ENCODE measurements at places on chromosomes 2 and 18. TPM values are rescaled to one million over a fixed set of nuclear protein-coding genes. Genes with fewer than 3 reads are reported as not detected.
A peak's percentile ranks its signal among the peaks of the same experiment; 100 is the strongest.

Gene SP110
- total RNA-seq, result 6.0 TPM

Gene CFC1
- not detected for total RNA-seq

Gene METTL4
- total RNA-seq, result 2.0 TPM

Gene VAMP5
- 31.7 TPM for total RNA-seq

Gene REEP1
- total RNA-seq, result 0.50 TPM

Gene RIT2
- not detected for total RNA-seq

Gene SLC5A7
- total RNA-seq, result not detected

Gene ATP6V1B1
- not detected for total RNA-seq

Gene TGFA
- total RNA-seq, result 5.0 TPM

Gene NT5C1B
- total RNA-seq, result not detected

Gene OXER1
- total RNA-seq, result 29.7 TPM

DNA sequence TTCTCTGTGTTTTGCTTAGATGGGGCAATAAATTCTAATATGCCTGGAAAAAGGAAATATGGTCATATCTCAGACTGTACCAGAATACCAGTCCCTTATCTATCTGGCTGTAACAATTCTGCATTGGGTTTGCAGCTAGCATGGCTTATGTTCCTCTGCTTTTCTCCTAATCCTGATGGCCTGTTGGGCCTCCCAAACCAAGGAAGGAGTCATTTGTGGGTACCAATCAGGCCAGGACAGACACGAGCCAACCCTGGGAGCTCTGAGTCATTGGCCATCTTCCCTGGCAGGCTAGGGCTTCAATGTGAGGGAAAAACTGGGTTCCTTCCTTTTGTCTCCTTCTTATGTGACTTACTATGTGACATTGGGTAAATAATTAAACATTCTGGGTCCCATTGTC is 12.0 kb downstream of the SMARCAL1 start:
- DNase-seq, result no peak

DNA sequence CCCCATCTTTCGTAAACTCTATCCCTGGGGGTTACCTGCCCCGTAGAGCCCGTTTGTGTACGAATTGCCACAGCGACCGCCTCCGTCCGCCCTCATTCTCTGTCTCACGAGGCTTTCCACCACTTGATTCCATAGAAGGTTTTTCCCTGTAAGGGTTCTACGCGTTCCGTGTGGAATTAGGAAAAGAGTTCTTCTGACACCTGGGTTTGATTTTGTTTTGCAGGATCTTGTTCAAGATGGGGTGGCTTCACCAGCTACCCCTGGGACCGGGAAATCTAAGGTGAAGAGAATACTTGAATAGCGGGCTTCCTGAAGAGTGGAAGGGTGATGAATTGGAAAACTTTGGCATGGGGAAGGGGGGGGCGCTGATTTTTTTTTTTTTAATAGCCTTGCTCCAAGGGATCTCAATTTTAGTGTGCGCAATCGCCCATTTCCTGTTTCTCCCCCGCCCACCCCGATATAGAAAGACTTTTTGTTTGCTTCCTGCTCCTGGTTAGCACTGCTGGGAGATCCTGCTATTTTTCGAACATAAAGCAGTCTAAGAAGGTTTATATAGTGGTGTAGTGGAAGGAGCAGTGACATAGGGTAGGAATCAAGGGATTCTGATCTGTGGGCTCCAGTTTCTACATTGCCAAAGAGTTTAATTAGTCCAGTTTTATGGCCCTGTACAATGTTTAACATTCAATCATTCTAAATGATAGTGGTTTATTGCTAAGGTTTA is 564 bp downstream of the GCC2 start:
- DNase-seq, result no peak

DNA sequence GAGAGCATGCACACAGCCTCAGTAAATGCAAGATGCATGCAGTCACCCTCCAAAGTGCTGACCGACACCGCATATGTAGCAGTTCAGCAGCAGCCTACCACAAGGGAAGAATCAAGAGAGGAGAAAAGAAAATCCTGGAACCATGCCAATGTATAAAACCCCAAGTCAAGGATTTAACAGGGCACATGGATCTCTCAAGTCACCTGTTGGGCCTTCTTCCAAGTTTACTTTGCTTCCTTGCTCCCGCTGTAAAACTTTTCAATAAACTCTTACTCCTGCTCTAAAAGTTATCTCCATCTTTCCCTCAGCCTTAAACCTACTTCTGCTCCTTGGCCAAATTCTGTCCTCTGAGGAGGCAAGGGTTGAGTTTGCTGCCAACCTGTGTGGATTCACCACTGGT is 147.8 kb upstream of the MAP2 start:
- no peak for DNase-seq

GRCh38 chr18:77206676-77207374 is 42.8 kb upstream of the GALR1 start:
- no peak for DNase-seq

- DNase-seq, result no peak
These were observed 28.6 kb downstream of the MIB1 start for GRCh38 chr18:21769206-21769605.

DNA sequence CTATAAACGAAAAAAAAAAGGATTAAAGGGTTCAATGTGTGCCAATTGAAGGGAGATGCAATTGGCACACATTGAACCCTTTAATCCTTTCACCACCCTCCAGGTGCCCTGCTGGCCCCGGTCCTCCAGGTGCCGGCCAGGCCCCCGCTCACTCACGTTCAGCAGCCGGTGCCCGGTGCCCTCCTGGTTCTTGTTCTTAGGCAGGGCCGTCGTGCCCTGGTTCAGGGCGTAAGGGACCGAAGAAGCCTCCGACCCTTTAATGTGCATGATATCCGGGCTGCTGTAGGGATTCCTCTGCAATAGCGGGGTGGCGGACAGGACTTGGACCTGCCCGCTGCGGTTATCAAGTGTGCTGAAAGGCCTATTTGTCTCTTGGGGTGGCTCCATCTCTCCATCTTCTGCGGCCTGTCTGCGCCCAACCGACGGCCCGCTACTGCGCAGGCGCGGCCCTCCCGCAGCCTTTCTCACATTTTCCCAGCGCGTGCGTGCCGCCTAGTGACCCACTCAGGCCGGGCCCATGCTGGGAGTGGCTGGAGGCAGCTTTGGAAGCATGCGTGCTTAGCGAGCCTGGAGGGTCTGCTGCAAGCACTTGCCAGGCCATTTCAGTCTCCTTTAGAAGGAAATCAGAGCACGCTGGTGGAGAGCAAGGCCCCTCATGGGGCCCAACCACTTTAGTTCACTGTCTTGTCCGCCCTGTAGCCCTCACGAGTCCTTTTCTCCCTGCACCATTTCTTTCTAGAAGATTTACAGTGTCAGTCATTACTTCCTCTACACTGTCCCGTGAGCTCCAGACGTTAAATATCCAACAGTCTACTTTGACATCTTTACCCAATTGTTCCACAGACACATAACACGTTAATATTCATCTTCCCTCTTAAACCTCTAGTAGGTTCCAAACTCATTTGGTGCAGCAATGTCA is 24.3 kb downstream of the TMEM237 start:
- peak; percentile 48 for DNase-seq

DNA sequence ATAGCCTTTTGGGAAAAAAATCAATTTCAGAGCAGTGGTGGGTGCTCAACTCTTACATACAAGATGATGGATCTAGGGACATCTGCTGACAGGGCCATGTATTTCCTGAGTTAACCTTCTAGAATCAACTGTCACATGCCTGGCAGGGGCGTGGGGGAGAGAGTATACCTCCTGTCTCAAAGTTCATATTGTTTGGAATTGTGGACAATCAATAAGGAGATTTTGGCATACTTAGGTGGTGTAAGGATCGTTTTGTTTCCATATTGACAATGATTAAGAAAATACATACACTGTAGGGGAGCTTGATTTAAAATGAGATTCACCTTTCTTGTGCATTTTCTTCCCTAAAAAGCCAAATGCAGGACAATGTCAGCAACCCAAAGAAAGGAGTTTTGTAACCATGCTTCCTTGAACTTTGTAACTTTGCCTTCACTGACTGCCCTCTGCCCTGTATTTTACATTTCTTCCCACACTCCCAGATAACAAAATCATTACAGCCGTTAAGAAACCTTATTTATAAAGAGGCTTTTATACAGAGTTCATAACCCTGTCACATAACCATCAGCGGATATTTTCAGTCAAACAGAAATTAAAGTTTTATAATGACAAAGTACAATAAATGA is 88.4 kb downstream of the MEP1B start:
- DNase-seq, result no peak

- DNase-seq, result no peak
These were observed 53.7 kb upstream of the SLC4A10 start for GRCh38 chr2:161570424-161571050.

DNA sequence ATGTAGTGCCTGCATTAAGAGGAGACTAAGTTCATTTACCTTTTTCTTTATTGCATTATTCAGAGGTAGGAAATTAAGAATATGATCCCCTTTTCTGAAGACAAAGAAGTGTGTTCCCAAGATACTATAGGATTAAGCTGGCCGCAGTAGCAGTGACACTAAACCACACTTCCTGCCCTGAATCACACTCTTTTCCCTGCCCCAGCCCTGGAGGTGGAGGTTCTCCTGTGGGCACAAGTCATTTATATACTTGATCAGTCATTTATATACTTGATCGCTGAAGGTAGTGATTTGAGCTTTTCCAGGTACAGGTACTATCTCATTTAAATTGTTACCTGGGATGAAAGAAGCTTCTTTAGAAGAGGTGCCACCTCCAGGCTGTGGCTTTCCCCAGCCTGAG is 78.6 kb downstream of the ARMC9 start:
- DNase-seq, result no peak

GRCh38 chr2:11500702-11501303 is 33.0 kb upstream of the GREB1 start:
- no peak for DNase-seq

DNA sequence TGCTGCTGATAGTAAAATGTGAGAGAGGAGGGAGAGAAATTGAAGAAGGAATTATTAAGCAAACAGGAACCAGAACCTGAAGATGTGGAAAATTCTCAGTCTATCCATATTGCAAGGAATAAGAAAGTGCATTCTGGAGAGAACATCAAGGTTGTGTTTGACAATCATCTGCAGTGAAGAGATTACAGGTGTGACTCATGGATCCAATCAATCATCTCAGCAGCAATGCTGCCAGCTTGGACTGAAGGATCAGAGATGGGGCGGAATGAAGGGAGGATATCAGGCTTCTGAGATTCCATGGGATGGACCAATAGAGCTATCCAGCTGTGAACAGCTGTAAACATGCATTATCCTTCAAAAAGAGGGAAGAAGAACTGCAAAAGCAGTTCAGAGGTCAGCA is 247.3 kb downstream of the LPIN1 start:
- DNase-seq, result no peak

DNA sequence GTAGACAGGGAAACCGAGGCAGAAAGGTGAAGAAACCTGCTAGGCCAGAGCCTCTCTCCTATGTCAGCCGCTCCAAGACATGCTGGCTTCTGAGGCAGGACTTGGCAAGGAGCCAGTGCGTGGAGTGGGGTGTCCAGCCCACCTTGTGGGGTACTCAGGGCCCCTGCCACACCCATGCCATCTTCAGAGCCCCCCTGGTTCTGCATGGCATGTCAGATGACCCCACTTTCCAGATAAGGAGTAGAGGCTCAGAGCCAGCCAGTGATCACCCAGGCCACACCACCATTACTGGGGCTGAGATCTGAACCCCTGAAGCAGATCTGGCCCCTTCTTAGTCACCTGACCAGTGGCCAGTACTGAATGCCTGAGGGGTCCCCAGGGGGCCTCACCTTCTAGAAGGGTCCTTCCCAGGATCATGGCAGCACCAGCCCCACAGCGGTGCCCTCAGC is 14.7 kb downstream of the CROCC2 start:
- DNase-seq, result peak; percentile 44

- no peak for DNase-seq
These were observed 540 bp upstream of the RAB10 start for GRCh38 chr2:26033270-26033817.

- no peak for DNase-seq
These were observed 911.8 kb downstream of the CPS1 start for GRCh38 chr2:211468217-211468616.

DNA sequence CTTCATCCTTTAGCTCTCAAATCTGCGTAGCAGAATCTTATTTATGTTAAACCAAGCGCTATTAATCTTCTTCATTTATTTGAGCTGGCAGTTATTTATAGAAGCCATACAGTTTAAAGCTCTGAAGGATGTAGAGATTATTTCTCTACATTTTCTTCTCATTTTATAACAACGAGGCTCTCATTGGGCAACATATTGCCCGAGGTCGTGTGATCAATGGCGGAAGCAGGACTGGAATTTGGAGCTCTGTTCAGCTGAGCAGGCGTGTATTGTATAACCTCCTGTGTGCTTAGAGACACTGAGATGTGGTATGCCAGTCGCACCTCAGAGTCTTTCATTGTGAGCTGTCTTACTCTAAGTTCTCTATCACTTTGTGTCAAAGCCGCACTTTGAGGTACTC is 17.5 kb upstream of the DRC1 start:
- no peak for DNase-seq

DNA sequence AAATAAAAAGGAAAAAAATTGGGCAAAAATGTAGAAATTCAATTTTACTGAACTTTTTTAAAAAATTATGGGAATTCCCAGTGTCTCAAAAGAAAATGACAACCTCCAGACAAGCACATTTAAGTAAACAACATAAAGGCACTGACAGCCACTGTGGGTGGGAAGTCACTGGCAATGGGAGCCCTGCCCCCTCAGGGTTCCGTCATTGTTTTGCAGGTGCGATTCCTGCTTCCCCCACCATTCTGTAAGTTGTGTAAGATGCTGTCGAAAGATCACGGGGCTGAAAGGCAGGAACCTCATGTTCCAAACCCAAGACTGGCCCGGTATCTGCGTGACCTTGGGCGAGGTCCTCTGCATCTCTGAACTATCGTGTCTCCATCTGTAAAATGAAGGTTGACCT is 15.8 kb upstream of the ASPRV1 start:
- DNase-seq, result no peak

GRCh38 chr2:172893671-172894070 is 158.0 kb downstream of the RAPGEF4 start:
- no peak for DNase-seq

GRCh38 chr18:45557287-45557686 is 58.0 kb upstream of the SLC14A2 start:
- no peak for DNase-seq

GRCh38 chr2:226115832-226116200 is 683.8 kb downstream of the IRS1 start:
- no peak for DNase-seq

- no peak for DNase-seq
These were observed 6.8 kb downstream of the AGPS start for GRCh38 chr2:177399376-177399775.

GRCh38 chr2:64067326-64067725 is 48.1 kb upstream of the VPS54 start:
- no peak for DNase-seq

Data from left lobe of liver (tissue), 2 donors.